ENCODE measurements at places on chromosomes 12 and 14.

DNA sequence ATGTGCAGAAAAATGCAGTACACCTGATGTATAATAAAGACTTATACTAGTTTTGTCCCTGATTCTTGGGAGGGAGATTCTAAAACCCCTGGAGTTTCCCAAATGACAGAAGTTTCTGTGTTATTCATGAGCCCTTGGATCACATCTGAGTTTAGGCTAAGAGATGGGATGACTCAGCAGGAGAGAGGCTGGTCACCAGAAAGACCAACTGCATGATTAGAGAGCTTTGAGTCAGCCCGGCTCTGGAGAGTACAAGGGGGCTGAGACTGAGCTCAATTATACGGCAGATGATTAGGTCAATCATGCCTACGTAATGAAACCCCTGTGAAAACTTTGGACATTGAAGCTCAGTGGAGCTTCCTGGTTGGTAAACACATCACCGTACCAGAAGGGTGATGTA is 174.2 kb downstream of the SSPN start:
- no peak for DNase-seq

DNA sequence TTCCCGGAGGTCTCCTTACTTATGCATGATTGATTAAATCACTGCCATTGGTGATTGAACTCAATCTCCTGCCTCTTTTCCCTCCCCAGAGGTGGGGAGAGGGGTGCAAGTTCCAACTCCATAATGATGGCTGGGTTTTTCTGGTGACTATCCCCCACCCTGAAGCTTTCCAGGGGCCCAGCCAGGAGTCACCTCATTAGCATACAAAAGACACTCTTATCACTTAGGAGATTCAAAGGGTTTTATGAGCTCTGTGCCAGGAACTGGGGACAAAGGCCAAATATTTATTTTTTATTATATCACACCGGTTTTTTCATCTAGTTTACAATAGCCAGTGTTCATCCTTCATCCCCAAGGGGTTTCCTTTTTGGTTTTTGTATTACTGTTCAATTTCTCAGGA is 300.7 kb downstream of the ETNK1 start:
- no peak for DNase-seq

GRCh38 chr14:67973436-67973835 is 153.9 kb downstream of the RAD51B start:
- no peak for DNase-seq

- DNase-seq = no peak
Observed at GRCh38 chr12:124222368-124223245, 72.3 kb upstream of the RFLNA start.

Measured in H1 (cell line).